ENCODE measurements at places on chromosomes 7 and 10. TPM values are rescaled to one million over a fixed set of nuclear protein-coding genes. Genes with fewer than 3 reads are reported as not detected.

DNA sequence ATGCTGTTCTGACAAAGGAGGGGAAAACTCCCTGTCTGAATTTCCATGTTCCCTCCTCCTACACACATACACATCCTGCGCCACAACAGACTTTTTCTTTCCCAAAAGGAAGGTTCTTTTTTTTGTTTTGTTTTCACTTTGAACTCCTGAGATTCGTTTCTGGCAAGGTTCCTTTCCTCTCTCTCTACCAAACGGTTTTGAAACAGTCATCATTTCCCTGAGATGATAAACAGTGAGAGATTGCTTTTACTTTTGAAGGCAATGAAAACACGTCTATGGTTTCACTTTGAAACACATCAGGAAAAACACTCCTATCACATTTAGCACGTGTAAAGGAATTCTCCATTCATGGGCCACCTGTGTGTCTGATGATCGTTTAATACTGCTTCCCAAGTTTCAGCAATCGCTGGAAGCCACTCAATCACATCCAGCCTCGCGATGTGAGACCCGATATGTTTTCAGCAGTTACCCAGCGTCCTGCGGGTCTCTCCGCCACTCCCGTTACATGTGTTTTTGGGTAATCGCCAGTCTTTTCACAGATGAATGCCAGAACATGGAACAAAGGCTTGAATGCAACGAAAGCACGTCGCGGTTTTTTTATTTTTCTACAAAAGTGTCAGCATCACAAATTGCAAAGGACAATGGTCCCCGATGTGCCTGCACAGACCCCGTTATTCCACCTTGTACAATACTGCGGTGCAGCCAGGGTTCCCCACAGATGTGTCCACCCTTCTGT is 62.8 kb upstream of the CUX1 start:
- H3K27ac ChIP-seq = no peak overlapping the region
- no peaks in the 10 kb centered on the region for H3K36me3 ChIP-seq
- peaks cover 5% of the 10 kb centered on the region for H3K4me1 ChIP-seq
- DNase-seq = peak; percentile 12

- H3K27ac ChIP-seq = no peak overlapping the region
- DNase-seq = no peak
- H3K36me3 ChIP-seq = no peaks in the 10 kb centered on the region
- H3K27me3 ChIP-seq = peaks cover 3% of the 10 kb centered on the region
- H3K4me3 ChIP-seq = no peak overlapping the region
Measured at GRCh38 chr10:8473205-8473604, 418.7 kb downstream of the GATA3 start.

Gene ACTL6B
- not detected for total RNA-seq

GRCh38 chr10:95848841-95849240 is 58.9 kb upstream of the CC2D2B start:
- H3K27me3 ChIP-seq = no peaks in the 10 kb centered on the region
- H3K4me3 ChIP-seq = no peak overlapping the region
- H3K27ac ChIP-seq = no peak overlapping the region
- H3K36me3 ChIP-seq = no peaks in the 10 kb centered on the region

- no peak for DNase-seq
- H3K36me3 ChIP-seq = no peaks in the 10 kb centered on the region
- H3K4me3 ChIP-seq = no peak within 1 kb of the TSS
- H3K27ac ChIP-seq = no peak within 1 kb of the TSS
- no peaks in the 10 kb centered on the region for H3K4me1 ChIP-seq
- H3K27me3 ChIP-seq = no peaks in the 10 kb centered on the region
Measured at GRCh38 chr7:55018361-55019190, at the start of gene EGFR. TSS of gene EGFR (plus strand) at chr7:55019017. CDS start at chr7:55019278, 261 bp downstream.

GRCh38 chr7:140440593-140440992 is 36.7 kb downstream of the RAB19 start:
- no peaks in the 10 kb centered on the region for H3K27me3 ChIP-seq
- no peak overlapping the region for H3K4me3 ChIP-seq
- DNase-seq = no peak
- H3K36me3 ChIP-seq = no peaks in the 10 kb centered on the region
- H3K27ac ChIP-seq = no peak overlapping the region

- H3K4me1 ChIP-seq = no peaks in the 10 kb centered on the region
- peak; percentile 14 for DNase-seq
- H3K36me3 ChIP-seq = no peaks in the 10 kb centered on the region
- no peak overlapping the region for H3K4me3 ChIP-seq
- no peaks in the 10 kb centered on the region for H3K27me3 ChIP-seq
Measured at GRCh38 chr10:132805599-132805998, 19.7 kb upstream of the NKX6-2 start.

GRCh38 chr7:108088729-108089128 is 41.4 kb downstream of the LAMB4 start:
- no peak for DNase-seq
- H3K4me3 ChIP-seq = no peak overlapping the region
- no peak overlapping the region for H3K27ac ChIP-seq
- no peaks in the 10 kb centered on the region for H3K36me3 ChIP-seq

Gene RTKN2
- 1.7 TPM for total RNA-seq

Gene SFRP4
- total RNA-seq = not detected

GRCh38 chr7:50202052-50202555 is 102.4 kb upstream of the IKZF1 start:
- peaks cover 31% of the 10 kb centered on the region for H3K4me1 ChIP-seq
- no peak overlapping the region for H3K4me3 ChIP-seq
- no peak for DNase-seq
- no peaks in the 10 kb centered on the region for H3K27me3 ChIP-seq
- H3K27ac ChIP-seq = no peak overlapping the region

Gene LRMDA
- not detected for total RNA-seq

Gene PTN
- not detected for total RNA-seq
